ENCODE measurements at places on chromosomes 2 and 18.
A peak's percentile ranks its signal among the peaks of the same experiment; 100 is the strongest.

GRCh38 chr2:142954493-142954892, 77.0 kb downstream of the KYNU start:
- no peak for DNase-seq

- peak; percentile 5 for DNase-seq
Observed at GRCh38 chr2:154375579-154375931, 322.9 kb upstream of the KCNJ3 start.

- no peak for DNase-seq
Observed at GRCh38 chr2:16411788-16412187, 253.8 kb downstream of the CYRIA start.

DNA sequence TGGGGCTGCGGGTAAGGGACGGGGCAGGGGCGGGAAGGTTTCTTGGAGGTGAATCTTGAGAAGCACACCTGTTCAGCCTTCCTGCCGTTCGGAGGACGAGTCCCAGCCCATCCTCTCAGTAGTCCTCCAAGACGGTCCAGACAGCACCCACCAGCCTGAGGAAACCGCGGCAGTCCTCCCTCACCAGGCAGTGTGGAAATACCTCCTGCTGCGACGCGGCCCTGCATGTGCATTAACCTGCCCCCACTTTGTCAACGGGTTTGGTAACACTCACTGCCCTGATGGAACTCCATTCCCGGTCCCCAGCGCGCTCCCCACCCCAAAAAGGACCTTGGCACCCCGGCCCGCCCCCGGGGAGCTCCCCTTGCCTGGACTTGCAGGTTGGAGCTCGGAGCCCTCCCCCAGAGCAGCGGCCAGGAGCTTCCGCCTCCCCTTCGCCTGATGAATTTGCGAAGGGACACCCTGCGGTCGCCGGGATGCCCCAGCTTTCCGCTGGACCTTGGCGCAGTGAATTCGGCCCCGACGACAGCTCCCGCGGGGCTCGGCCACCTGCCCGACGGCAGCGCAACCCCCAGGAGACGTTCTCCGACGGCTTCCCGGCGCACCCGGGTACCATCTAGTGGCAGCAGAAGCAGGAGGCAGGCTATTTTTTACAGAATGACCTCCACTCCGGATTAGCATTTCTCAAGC, 31.5 kb downstream of the ACVR1C start:
- no peak for DNase-seq

DNA sequence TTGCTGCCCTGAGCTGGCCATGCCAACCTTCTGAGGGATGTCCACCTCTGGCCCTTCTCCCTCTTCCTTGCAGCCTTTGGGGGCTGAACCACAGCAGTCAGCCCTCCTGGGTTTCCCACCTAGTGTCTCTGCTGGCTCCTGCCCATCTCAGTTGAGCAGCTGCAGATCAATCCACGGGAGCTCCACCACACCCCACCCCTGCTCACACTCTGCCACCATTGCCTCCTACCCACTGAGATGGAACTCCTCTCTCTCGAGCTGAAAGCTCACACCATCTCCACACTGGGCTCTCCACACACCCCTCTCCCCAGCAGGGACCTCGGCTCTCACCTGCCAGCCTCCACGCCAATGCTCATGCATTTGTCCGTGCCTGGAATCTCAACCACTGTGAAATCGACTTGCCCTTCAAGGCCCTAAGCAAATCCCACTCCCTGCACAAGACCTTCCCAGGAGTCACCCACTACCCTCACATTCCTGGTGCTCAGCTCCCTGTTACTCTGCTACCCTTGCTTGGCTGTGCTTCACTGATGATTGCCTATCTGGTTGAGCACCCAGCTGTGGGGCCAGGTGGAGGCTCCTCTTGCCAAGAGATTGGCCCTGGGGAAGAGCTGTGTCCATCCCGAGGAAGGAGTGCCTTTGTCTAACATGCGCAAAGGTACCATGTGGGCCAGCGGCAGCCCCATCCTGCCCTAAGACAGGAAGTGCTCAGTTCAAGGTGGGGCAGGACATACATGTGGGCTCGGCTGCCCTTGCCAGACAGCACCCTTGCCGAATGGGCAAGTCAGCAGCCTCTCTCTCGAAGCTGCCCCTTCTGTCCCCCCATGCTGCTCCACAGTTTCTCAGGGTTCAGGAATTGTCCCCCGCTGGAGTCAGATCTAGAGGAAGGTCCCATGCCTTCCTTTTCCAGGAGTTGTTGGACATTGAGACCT, 208.7 kb downstream of the CYP26B1 start:
- no peak for DNase-seq

GRCh38 chr2:60855989-60856669, 25.2 kb upstream of the REL start:
- no peak for DNase-seq

DNA sequence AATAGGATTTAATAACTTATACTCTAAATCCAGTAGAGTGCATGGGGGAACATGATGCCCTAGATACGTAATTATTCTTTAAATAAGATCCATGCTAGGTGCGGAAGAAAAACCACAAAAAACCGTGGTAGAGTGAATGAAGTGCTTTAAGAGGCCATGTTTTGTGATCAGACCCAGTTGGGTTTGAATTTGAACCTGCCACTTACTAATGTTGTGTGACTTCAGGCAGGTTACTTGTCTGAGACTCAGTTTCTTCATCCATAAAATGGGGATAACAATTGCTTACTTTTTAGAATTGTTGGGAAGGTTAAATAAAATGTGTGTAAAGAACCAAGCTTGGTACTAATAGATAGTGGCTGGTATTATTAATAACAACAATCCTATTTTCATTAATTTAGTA, 17.2 kb downstream of the MIB1 start:
- no peak for DNase-seq

- DNase-seq, result no peak
Observed at GRCh38 chr2:224369028-224369632, 32.8 kb downstream of the FAM124B start.

DNA sequence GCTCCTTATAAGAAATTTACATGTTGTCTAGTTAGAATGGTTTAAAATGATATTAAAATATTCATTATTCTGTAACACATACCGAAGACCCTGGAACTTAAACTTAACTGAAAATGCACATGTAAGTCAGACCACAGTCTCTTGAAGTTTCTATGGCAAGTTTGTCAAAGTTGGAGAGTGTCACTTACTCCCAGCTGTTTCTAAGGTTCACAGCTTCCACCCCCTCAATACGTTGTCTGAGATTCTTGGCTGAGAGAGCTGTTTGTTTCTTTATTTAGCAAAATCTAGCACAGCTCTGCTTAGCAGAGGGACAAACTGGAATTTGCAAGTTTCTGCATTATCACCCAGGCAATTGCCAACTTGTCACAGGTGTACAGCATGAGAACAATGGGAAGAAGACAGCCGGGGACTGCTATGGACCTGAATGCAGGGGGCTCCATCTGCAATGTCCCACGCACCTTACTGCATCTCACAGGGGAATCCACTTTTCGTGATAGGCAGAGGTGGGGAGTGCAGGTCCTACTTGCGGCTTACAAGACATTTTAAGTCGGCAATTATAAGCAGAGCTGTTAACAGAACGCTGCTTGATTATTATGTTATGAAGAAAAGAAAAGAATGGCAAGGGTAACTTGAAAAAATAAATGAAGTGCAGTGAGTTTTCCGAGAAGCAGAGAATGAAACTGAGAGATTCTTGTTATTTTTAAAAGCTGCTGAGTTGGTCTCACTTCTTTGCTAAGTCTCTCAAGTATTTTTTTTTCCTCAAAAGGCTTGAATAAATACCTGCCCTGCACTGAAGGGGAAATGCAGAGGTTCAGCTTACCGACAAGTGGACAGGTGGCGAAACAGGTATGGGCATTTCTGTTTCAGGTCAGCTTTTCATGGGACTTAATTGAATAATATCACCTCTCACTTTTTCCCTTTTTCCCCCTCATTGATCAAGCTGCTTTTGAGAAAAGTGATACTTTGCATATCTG, 1072.1 kb upstream of the FANCL start:
- no peak for DNase-seq

DNA sequence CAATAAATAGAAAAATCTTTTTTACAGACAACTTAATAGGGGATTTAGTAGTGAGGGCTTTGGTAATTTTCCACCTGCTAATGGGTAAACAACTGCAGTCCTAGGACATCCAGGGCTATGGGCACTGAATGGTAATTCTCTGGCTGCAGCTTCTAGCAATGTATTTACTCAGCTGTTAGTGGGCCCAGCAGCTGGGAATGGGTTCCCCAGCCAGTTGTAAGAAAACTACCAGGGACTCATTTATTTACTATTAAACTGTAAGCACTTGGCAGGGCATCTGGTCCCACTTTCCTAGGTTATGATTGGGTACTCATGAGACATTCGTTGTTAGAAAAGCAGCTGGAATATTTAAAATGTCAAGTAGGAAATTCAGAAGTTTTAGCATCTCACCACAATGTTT, 363.8 kb upstream of the TRIB2 start:
- no peak for DNase-seq

GRCh38 chr2:198456418-198456817, 652.0 kb downstream of the PLCL1 start:
- DNase-seq, result no peak

- DNase-seq, result no peak
Observed at GRCh38 chr2:84022810-84023431, 436.2 kb downstream of the SUCLG1 start.

DNA sequence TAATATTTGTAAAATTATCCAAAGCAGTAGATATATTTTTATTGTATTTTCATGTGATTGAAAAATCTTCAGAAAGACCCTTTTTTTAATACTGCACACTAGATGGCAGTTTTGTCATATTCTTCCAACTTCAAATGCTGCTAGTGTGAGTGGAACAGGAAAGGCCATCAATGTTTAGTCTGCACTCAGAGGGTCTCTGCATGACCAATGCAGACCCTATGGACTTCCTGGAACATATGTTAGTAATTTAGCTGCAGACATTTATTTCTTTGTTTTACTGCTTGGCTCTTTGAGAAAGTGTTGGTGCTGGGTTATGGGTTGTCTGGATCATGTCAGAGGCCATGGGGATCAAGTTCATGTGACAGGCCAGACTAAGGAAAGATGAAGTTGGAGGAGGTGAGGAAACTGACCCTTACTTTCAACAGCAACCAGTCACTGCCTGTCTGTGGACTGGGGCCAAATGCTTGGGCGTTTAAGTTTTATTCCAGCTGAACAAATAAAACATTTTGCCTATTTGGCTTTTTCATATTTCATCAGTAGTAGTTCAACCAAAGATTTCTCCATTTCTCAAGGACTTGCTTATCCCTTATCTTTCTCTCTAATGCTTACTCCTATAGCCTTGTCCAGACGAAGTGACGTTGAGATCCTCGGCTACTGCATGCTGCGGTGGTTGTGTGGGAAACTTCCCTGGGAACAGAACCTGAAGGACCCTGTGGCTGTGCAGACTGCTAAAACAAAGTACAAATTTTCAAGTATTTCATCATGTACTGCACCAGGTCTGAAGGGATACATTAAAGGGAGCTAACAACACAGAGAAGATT, 84.8 kb downstream of the VRK2 start:
- DNase-seq, result no peak

GRCh38 chr2:37415128-37415820, 70.8 kb downstream of the QPCT start:
- no peak for DNase-seq

DNA sequence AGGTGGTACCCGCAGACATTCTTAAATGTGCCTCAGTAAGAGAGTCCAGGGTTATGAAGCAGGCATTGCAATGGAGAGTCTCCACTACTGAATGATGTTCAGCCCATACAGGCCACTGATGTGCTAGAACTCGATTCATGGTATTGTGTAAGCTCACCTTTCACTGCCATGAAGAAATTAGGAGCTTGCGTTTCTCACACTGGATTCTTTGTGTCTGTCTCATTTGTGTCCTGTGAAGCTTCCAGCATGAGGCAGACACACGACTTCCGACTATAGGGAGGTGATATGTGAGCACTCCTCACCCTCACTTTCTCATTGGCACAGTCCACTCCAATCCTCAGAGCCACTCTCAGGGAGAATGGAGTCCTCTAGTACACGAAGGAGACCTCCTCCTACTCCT, 677.4 kb upstream of the RAB6C start:
- DNase-seq, result no peak

- DNase-seq, result no peak
Observed at GRCh38 chr2:4130651-4131050, 427.3 kb downstream of the DCDC2C start.

DNA sequence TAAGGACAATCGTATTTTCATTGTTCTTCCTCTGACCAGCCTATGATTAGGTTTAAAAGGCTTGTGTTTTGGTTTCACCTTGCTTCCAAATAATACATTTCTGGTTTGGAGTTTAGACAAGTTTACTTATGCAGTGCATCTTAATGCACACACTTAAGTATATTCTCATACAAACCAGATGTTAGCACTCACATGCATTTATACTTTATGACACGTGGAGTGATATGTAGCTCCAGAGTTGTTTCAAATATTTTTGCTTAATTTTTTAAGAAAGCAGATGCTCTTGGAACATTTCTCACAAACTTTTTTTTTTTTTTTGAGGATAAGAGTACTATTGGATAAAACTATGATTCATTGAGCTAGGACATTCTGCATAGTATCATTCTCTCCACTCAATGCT, 109.9 kb downstream of the PDE1A start:
- no peak for DNase-seq

- no peak for DNase-seq
Observed at GRCh38 chr2:26540961-26541360, 63.0 kb upstream of the OTOF start.

DNA sequence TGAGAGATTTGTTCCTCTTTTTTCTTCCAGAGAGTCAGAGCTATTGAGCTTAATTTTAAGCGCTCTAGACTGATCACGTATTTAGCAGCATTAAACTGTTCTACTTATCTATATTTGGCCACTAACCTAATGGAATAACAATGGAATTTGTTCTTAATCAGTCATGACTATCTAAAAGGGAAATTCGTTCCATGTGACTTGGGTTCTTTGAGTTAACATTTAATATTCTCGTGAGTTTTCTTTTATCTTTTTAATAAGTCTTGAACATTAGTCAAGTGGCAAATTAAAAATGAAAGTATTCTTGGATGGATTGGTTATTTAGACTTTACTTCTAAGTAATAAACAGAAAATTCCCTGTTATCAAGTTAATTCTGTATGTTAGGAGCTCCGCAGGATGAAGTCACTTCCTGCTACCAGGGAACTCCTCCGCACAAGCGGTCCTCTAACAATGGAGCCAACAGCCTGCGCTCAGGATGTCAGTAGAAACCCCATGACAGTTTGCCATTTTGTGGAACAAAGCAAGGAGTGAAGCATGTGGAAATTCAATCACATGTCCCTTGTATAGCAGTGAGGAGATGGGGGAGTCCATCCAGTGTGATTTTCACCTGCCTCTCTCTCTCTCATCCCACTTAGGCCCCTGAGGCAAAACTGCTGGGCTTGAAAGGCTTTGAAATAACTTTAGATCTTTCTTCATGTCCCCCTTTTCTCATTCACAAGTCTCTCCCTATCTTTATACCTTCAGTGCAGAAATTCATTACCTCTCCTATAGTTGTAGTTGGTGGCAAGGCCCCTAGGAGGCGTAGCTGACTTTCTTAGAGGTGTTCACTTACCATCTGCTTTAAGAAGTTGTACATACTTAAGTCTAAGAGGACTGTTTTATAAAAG, 138.1 kb downstream of the WDR7 start:
- DNase-seq, result no peak

DNA sequence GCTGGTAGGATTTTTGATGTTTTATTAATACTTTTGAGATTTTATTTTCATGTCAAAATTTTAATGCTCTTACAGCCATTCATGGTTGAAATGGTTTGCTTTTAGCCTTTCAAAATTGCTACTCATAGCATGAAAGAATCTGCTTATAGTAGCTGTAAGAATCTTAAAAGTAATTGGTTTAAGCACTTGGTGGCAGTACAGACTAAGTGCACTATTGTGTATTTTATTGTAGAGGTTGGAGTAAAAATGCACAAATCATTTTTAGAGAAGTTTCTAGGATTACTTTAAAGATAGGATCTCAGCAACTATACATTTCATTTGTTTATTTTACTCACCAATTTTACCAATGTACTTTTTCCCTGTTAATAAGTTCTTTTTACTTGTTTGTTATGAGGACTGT, 205.8 kb downstream of the SPAG16 start:
- no peak for DNase-seq
